Stimulated activated naive CD4-positive, alpha-beta T cell treated with Interleukin-2 at 50 U/mL for 16 hours (primary cell): ENCODE measurements at places on chromosomes 5 and 9.

GRCh38 chr9:77495834-77496671, 152.1 kb downstream of the GNA14 start:
- DNase-seq, result no peak

GRCh38 chr5:163822548-163822947, 317.1 kb downstream of the MAT2B start:
- no peak for DNase-seq

DNA sequence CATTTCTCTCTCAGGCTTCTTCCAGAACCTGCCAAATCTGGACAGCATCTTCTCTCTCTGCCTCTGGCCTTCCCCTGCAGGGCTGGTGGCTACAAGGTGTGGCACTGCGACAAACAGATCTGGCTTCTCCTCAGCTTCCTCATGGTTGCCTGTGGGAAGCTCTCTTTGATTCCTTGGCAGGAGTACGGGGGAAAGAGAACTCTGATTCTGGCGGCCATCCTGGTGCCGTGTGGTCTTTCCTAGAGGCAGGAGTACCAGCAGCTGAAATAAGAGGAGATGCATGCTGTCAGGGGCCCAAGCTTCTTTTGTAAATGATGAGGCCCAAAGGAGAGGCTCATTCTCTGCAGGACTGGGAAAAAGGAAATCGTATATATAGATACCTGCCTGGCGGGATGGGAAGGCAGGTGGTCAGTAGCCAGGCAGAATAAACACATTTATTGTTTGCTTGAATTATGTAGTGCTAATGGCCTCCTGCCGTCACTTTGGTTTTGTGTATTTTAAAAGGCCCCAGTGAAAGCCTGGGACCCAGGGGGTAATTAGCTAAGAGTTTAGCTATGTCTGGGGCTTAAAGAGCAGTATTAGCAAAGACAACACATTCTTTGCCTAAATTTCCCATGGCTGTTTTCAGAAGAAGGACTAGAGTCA, at the start of gene CER1:
CER1 (minus strand) TSS at position 343 of the 645 bp plus-strand sequence; CDS start at position 282, 61 bp downstream.
- DNase-seq, result no peak

DNA sequence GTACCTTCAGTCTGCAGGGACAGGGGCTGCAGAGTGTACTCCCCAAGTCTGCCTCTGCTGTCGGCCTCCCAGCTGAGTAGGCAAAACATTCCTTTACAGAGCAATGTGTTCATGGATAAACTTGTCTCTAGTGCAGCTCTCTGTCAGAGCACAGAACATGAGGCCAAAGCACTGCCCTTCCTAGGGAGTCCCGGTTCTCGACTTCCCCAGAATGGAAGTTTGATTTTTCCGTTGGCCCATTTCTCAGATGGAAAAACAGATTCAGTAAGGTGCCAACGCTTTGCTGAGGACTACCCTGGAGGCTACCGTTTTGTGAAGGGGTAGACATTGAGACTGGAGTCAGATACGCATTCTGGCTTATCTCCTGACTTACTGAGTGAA, 422 bp upstream of the TRIM32 start:
- no peak for DNase-seq

GRCh38 chr9:130974697-130975096, 34.3 kb upstream of the LAMC3 start:
- no peak for DNase-seq

DNA sequence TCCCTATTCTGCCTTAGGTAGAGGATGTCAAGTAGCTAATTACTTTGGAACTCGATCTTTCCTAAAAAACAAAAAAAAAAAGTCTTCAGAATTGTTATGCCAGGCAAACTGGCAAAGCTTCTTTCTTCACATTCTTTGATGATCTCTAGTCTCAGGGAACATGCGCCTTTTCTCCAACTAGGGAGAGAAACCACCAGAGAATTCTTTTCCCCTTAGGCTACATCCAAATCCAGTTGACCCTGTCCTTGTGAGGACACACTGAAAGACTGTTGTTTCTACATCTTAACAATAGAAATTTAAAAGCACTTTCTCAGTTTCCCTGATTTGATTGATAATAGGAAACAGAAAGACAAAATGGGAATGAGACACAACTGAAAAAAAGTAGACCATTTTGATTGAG, 94.7 kb upstream of the ITGA2 start:
- DNase-seq, result no peak

- DNase-seq, result no peak
Observed at GRCh38 chr5:124264499-124264898, 481.9 kb downstream of the ZNF608 start.

GRCh38 chr5:127111112-127111511, 37.8 kb upstream of the C5orf63 start:
- no peak for DNase-seq

DNA sequence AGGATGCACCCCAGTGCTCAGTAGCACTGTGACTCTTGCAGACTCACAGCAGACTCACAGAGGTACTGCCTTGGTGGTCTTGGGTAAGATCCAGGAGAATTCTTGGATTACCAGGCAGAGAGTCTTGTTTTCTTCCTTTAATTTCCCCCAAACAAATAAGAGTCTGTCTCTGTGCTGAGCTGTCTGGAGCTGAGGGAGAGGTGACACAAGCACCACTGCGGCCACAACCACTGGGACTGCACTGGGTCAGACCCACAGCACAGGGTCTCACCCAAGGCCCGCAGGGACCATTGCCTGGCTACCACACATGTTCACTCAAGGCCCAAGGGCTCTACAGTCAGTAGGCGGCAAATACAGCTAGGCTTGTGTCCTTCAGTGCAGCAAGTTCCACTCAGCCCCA, 11.4 kb upstream of the YTHDC2 start:
- DNase-seq, result no peak

- DNase-seq, result no peak
Observed at GRCh38 chr5:162514116-162514515, 446.5 kb downstream of the GABRG2 start.

DNA sequence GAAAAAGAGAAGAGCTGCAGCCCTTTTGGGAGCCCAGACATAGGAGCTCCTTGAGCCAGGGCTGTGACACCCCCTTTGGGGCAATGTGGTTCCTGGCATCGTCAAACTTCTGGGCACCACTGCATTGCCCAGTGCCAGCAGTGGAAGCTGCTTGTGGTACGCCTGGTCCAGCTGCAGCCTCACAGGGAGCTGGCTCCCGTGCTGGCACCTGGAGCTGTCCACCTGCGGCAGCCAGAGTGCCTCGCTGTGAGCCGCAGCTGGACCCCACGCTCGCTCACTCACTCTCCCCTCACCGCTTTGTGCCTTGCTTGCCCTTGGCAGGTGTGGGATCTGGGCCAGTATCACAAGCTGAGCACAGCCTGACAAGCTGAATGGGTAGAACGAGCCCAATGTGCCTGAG, 1150.8 kb upstream of the CDH6 start:
- no peak for DNase-seq

DNA sequence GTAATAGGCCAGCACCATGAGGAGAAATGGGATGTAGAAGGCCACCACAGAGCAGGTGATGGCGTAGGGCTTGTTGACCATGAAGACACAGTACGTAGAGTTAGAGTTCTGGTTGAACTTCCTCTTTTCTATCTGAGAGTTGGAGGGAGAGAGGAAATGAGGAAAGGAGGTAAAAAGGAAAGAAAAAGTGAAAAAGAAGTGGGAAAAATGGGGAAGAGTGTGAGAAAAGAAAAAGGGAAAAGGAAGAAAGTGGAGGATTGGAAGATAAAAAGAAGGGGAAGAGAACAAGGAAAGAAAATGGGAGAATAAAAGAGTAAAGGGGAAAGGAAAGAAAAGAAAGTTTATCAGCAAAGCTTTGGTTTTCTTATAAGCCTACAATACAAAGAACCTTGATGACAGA, 126.1 kb downstream of the FBXO38 start:
- no peak for DNase-seq

GRCh38 chr9:112038017-112038408, 137.1 kb downstream of the SUSD1 start:
- DNase-seq, result no peak

- DNase-seq, result no peak
Observed at GRCh38 chr5:108266242-108266641, 115.7 kb downstream of the FBXL17 start.

DNA sequence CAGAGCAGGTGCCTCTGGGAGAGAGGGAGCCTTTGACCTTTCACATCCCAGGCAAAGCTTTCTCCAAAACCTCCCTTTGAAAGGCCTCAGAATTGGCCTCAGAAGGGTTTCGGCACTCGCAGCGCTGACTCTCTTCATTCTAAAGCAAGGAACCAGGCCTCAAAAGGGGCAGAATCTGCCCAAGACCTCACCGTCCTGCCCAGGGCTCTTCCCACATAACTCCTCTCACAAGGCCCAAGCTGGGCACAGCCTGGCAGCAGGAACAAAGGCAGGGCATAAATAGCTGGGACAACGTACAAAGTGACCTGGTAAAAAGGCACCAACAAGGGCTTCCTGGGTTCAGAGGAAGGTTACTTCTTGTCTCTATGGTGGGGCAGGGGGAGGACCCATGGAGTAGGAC, 166.3 kb upstream of the FSTL4 start:
- no peak for DNase-seq

GRCh38 chr5:55885359-55885758, 34.2 kb downstream of the IL31RA start:
- DNase-seq, result no peak

- no peak for DNase-seq
Observed at GRCh38 chr9:21078702-21079101, 960 bp upstream of the IFNB1 start.

- DNase-seq, result no peak
Observed at GRCh38 chr9:27638716-27639115, 65.4 kb upstream of the C9orf72 start.

DNA sequence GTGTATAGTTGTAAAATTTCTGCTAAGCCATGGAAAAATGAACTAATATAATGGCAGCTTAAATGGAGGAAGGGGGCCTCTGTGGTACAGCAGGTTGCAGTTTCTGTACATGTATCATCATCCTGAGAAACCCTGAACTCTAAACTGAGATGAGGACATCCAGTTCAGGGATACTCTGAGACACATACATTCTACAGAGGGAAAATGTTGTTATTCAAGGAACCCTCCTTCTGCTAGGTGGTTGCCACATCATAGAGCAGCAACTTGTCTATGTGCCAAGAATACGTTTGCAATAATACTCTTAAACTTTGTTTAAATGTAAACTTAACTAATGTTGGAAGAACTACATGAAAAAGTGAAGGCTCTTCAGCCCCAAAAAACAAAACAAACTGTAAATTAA, 1310.8 kb upstream of the WWC1 start:
- no peak for DNase-seq

GRCh38 chr5:95841914-95842812, 19.6 kb upstream of the GLRX start:
- no peak for DNase-seq

- no peak for DNase-seq
Observed at GRCh38 chr5:68337235-68337634, 121.7 kb downstream of the PIK3R1 start.

DNA sequence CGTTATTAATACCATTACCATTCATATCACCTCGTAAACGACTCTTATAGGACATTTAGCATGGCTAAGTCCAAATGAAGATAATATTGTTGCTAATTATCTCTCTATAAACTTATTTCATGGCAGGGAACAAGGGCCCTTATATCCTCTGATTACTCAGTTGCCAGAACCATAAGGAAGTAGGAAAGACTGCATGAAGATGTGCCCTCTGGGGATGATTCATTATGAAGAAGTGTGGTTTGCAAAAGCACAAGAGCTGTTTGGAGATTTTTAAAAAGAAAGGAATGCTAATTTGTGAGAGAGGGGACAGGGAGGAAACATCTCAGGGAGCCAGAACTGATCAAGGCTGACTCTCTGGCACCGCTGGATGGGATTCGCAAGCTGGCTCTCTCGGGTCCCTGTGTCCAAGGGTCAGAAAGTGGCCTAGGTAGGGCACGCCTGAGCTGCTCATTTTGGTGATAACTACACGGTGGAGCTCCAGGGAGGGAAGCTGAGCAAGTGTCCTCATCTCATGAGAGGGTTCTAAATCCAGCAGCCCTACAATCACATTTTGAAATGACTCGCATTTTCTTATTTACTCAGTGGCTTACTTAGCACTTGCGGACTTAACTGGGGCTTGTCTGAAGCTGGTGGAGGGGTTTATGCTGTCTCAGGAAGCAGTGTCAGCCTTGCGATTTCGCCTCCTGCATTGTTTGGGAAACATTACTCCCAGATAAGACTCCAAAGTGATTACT, 136.8 kb downstream of the C5orf15 start:
- no peak for DNase-seq

DNA sequence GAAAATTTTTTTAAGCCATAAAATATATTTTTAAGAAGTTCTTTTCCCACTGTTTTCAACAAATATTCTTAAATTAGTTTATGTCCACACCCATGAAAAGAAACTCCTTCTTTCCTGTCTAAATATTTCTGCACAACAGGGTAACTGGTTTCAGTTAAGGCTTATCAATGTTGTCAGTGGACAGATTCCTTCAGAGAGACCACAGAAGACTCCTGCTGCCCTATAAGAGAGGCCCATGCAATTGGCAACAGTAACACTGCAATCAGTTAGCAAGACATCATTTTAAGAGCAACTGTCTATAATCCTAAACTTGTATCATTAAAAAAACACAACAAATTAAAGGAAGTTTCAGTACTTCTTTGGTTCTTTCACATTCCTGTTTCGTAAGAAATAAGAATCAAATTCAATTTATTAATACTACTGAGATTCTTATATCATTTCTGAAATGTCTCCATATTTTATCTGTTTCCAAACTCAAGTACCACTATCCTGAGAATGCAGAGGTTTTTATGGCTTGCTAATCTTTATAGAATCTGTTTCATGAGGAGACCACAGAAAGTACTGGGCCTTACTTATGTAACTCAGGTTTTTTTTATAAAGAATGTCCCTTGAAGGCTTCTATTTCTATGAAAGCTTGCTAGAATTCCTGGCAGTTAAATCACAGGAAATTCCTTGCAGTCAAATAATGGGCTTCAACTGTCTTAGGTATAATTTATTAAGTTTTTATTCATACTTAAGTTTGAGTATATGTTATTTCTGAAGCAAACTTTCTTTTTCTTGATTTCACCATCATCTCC, 240.2 kb downstream of the RFX3 start:
- no peak for DNase-seq

GRCh38 chr9:89427621-89428221, 70.2 kb downstream of the SEMA4D start:
- DNase-seq, result peak; percentile 82

DNA sequence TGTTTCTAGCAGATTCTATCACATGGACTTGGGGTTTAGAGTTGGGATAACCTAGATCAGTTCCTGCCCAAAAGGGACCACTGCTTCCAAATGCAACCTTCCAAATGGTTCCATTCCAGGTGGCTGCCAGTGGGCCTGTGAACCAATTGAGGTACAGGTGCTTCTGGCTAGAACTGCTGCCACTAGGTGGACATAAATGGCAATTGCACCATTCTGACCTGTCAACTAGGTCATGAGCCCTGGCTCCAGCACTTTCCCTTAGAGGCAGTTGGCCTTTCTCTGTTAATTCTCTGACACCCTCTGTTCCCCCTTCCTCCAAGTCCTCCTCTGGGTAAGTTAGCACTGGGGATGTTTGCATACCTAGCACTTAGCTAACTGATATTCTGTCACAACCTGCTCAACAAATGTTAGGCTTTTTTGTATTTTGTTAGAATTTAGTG, 16.6 kb upstream of the HEMGN start:
- DNase-seq, result peak; percentile 27

GRCh38 chr5:119302916-119303897, 52.6 kb upstream of the TNFAIP8 start:
- DNase-seq, result no peak

- DNase-seq, result no peak
Observed at GRCh38 chr5:88248743-88249540, 19.7 kb downstream of the TMEM161B start.

- no peak for DNase-seq
Observed at GRCh38 chr5:56164376-56164775, 68.8 kb downstream of the ANKRD55 start.
